ENCODE measurements at places on chromosomes 16 and 17.

DNA sequence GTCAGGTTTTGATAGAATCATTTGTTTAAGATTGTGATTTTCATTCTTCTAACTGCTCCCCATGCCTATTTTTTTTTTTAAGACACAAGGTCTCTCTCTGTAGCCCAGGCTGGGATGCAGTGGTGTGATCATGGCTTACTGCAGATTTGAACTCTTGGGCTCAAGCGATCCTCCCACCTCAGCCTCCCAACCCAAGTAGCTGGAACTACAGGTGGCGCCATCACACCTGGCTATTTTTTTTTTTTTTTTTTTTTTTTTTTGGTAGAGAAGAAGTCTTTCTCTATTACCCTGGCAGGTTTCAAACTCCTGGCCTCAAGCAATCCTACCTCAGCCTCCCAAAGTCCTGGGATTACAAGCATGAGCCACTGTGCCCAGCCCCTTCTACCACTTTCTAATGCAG is 223.3 kb downstream of the CBLN1 start:
- DNase-seq: no peak

DNA sequence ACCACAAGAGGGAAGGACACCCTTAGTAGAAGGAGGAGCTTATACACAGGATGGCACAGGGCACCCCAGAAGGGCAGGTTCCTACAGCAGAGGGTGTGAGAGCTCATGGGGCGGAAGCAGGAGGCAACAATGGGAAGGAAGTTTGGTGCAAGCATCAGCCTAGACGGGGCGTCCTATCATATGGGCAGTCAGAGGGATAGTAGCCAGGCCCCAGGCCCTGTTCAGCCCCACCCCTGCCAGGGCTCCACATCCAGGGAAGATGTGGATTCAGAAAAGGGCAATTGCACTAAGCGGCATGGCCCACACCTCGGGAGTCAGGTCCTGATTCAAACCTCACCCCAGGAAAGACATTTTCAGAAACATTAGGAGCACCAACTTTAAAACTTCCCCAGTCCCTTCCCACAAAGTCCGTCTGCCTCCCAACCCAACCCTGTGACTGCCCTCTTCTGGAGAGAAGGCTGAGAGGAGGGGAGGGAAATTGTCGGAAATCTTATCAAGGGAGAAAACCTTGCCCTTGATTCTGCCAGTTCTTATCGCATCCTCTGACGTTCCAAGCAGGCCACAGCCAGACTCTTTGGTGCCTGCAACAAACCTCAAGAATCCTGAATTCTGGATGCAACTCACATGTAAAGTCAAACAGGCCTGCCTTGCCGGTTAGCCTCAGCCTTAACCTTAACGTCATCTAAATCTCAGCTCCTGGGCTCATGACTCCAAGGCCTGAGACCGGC is 198.8 kb upstream of the CDH5 start:
- no peak for DNase-seq

GRCh38 chr17:74919440-74920305 is 3.4 kb downstream of the USH1G start:
- DNase-seq: no peak

DNA sequence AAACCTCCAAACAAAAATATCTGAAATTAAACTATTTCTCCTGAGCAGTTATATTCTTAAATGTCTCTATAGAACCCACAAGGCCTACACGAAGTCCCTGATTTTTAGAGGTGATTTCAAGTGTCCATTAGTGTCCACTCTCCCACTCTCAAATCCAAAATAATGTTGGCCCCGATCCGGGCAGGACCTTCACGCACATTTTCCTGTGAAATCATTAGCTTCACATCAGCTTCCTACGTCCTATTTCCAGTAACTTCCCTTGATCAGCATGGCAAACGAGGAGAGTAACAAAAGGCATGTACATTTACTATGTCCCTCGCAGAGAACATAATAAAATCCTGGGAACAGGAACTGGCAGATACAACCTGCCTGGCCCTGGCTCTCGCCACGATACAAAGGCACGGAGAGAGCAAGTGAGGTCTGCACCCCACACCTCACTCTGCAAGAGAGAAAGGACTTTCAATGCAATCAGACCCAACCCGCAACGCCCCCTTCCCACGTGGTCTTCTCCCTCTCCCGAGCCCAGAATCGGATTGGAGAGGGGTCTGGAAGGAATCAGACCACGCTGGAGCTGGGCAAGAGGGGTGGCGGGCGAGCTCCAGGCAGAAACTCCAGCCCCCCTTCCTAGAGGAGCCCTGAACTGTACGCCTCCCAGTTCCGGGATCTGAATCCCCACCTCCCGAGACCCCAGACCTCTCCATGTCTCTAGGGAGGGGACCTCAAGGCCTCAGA is 17.5 kb upstream of the C17orf78 start:
- DNase-seq: no peak

GRCh38 chr16:82440336-82440735 is 186.4 kb upstream of the CDH13 start:
- DNase-seq: no peak

DNA sequence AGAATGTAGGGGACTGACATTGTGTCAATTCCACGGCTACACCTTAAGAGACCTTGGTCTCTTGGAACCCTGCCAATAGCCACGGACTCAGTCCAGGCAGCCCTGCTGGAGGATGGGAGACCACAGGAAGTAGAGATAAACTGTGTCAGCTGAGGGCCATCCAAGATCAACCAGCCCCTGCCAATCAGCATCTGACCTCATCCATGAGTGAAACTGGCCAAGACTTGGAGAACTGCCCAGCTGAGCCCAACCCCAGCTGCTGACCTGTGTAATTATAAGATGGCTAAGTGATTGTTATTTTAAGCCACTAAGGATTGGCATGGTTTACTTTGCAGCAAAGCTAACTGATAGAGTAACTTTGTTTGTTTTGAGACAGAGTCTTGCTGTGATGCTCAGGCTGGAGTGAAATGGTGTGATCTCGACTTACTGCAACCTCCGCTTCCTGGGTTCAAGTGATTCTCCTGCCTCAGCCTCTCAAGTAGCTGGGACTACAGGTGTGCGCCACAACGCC is 13.3 kb upstream of the YWHAE start:
- DNase-seq: no peak

DNA sequence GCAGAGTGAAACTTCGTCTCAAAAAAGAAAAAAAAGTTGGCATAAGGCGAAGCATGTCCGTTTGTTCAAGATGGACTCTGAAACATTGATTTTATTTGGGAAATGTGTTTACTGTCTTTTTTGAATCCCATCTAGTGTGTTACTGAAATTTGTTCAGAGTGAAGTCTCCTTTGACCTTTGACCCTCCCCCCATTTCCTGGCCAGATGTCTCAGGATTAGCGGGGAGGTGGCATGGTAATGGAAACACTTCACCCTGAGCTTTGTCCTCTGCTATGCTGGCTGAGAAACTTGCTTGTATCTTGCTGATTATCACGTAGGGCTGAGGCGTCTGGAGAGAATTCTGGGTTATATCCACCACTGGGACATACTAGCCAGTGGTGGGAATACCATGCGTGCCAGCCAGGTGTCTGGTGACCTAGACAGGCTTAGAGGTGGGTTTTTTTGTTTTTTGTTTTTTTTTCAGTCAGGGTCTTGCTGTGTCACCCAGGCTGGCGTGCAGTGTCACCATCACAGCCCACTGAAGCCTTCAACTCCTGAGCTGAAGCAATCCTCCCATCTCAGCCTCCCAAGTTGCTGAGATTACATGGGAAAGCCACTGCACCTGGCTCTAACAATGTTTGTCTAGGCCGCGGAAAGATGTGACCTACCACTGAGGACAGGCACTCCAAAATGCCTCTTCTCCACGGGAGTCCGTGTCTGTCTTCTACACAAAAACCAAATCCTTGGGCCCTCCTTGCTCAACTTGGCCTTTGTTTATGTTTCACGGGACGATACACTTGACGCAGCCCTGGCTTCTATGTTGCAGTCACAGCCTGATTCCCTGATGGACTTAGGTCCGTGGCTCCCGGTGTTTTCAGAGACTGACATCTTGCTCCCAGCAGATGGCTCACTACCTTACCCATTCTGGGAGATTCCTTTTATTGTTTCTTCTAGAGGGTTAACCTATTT is 6.6 kb upstream of the GALK1 start:
- no peak for DNase-seq

DNA sequence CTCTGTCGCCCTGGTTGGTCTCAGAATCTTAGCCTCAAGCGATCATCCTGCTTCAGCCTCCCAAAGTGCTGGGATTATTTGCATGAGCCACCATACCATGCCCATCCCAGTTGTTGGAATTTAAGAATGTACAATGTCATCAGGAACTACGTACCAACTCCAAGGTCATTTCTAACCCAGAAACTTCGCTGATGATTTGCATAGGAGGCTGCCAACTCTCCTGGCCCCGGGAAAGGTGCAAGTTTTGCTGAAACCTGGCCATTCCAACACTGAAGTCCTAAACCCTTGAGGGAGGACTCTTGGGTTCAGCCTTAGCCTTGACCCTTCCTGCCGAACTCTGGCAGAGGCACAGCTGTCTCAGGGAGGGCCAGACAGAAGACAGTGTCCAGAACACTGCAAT is 2.9 kb upstream of the KIFC3 start:
- no peak for DNase-seq

GRCh38 chr16:741986-742629 is 1.3 kb upstream of the CIAO3 start:
- no peak for DNase-seq

DNA sequence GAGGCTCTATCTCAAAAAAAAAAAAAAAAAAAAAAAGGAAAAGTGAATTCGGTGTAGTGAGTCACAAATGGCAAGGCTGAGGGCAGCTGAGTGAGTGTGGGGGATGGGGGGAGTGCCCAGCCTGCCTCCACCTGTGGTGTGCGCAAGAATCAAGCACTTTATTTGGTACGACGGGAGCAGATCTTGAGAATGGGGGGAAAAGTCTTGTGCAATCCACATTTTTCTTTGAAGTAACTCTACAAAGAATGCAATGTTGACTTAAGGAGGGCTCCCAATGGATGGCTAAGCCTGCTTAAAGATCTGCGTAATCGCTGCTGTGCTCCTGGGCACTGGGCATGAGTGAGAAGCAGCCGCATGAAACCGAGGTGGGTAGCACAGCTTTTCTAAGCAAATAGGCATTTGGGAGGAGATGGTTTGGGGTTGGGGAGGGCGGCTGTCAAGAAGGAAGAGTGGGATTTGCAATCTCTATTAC is 28.2 kb downstream of the ATP2C2 start:
- no peak for DNase-seq

DNA sequence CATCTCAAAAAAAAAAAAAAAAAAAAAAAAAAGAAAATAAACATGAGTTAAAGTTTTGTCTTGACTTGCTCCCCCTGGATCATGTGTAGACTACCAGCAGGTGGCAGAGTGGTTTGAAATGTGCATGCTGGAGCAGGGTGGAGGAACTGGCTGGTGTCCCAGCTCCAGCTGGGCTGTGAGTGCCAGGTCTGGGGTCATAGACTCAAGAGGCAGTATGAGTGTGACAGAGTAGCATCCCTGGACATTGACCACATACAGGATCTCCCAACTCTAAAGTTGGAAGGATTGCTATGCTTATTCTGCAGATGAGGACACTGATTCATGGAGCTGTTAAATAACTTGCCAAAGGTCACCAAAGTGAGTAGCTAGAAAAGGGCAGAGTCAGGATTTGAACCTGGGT is 198.0 kb upstream of the MPHOSPH6 start:
- no peak for DNase-seq

DNA sequence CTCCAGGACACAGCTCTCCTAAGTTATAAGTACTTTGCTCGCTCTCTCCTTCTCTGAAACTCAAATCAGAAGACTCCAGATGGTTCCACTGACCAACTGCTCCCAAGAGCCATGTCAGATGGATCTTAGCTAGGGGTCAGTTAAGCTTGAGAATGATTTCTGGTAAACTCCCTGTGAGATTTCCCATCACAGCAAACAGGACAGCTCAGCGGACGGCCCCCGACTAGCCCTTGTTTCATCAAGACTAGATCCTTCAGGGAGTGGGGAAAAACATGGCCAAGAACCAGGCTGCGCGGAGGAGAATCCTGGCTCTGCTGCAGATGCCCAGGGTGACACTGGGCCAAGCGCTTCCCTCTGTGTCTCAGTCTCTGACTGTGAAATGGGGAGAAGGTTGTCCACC is 159.8 kb downstream of the C16orf78 start:
- no peak for DNase-seq

GRCh38 chr17:78369791-78370381 is 8.6 kb upstream of the PGS1 start:
- DNase-seq: no peak

DNA sequence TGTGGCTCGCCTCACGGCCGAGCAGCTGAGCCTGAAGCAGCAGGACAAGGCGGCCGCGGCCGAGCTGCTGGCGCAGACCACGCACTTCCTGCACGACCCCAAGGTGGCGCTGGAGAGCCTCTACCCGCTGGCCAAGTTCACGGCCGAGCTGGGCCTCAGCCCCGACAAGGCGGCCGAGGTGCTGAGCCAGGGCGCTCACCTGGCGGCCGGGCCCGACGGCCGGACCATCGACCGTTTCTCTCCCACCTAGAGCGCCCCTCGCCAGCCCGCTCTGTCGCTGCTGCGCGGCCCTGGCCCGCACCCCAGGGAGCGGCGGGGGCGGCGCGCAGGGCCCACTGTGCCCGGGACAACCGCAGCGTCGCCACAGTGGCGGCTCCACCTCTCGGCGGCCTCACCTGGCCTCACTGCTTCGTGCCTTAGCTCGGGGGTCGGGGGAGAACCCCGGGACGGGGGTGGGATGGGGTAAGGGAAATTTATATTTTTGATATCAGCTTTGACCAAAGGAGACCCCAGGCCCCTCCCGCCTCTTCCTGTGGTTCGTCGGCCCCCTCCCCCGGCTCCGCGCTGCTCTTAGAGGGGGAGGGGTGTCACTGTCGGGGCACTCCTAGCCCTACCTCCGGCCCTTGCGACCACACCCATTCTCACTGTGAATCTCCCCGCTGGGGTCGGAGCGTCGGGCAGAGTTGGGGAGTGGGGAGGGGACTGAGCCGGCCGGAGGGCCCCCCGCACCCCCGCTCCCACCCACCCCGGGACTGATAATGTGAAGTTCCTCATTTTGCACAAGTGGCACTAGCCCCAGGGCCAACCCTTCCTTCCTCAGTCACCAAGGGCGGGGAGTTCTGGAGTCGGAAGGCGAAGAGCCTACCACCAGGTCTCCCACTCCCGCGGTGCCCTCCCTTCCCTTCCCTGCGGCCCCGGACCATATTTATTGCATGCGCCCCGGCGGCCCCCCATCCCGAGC is 4.0 kb downstream of the HIC1 start:
- DNase-seq: peak; percentile 46

- DNase-seq: no peak
Observed at GRCh38 chr16:58039829-58040495, 14.4 kb downstream of the MMP15 start.

Measured in activated T-helper 1 cell treated with Interleukin-2 at 50 U/mL for 16 hours (primary cell).